ENCODE measurements at places on chromosomes 2 and 18. TPM values are rescaled to one million over a fixed set of nuclear protein-coding genes. Genes with fewer than 3 reads are reported as not detected.

The ANKRD30B gene
- total RNA-seq: 3.3 TPM

The ZEB2 gene
- total RNA-seq: 267 TPM

The CMPK2 gene
- 10.2 TPM for total RNA-seq

The ABCG5 gene
- total RNA-seq: not detected

The GRB14 gene
- total RNA-seq: 15.1 TPM

The DAW1 gene
- 1.2 TPM for total RNA-seq

The PDE11A gene
- 1.2 TPM for total RNA-seq

The TBR1 gene
- 73.8 TPM for total RNA-seq

The TGFA gene
- total RNA-seq: 14.3 TPM

The ANKRD30BL gene
- 12.6 TPM for total RNA-seq

The AQP12B gene
- total RNA-seq: not detected

GRCh38 chr2:85119900-85120299 lies 13.3 kb upstream of the TCF7L1 start:
- DNase-seq: no peak

- DNase-seq: no peak
These were observed 59.8 kb upstream of the PELI1 start for GRCh38 chr2:64203858-64204632.

- DNase-seq: no peak
These were observed 83.5 kb upstream of the DTNA start for GRCh38 chr18:34626404-34627136.

DNA sequence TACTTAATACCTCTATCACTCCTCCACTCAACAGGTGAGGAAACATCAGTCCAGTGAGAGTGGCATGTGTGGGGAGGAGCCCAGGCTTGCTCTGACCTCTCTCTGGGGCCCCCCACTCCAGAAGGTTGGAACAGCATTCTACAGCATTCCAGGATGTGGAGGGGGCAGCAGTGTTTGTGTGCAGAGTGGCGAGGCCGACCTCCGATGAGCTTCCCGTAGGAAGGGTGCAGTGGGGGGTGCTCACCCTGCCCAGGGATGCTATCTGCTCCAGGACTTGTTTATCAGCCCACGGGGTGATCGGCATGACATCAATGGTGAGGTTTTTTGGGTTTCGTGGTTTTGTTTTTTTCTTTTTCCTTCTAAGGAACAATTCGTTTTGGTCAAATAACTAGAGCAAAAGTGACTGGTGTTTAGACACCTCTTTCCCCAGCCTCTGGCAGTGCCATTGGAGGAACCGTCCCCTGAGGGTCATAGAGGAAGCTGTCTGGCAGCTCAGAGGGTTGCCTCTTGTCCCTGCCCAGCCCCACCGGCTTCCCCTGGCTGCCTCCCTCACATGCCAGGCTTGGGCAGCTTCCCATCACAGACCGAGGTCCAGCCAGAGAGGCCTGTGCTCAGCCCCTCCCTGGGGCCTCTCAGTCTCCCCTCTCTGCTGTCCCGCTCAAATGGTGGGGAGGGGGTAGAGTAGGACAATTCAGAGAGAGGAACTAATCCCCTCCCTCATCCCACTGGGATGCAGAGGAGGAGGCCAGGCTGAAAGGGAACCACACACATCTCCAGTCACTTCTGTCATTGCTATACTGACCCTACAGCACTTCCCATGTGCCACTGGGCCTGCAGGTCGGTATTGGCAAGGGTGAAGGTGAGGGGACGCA lies 96.5 kb downstream of the ZFP36L2 start:
- no peak for DNase-seq

DNA sequence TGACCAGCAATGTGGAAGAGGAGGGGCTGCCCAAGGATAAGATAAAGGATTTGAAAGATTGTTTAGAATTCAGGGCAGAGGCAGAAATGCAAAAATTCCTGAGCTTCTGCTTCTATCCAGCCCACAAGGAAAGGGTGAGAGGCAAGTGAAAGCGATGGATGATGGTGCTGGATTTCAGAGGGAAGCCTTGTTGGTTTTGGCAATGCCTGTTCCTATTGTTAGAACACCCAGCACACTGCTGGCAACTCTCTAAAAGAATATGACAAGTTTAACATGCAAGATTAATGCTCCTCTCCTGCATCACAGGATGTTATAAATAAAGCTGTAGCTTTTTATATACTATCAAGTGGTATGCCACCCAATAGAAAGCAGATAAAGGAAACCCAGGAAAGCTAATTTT lies 92.6 kb downstream of the ZNF385B start:
- no peak for DNase-seq

- no peak for DNase-seq
These were observed 1.5 kb upstream of the GEMIN6 start for GRCh38 chr2:38776531-38776930.

DNA sequence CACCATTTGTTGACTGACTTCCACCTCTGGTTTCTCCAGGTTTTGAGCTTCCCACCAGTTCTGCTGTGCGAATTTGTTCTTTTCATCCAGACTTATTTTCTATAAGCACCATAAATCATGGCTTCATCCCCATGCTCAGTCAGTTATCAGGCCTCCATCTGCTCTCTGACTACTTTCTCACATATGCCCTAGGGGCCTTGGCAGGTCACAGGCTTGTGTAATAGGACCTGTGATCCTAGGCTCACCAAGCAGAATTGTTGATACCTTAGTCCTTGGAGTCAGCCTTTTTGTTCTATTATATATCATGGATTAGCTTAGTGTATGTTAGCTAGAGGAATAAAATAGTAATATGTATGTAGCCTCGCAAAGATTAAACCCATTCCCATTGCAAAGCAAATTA lies 284.2 kb upstream of the TANK start:
- no peak for DNase-seq

DNA sequence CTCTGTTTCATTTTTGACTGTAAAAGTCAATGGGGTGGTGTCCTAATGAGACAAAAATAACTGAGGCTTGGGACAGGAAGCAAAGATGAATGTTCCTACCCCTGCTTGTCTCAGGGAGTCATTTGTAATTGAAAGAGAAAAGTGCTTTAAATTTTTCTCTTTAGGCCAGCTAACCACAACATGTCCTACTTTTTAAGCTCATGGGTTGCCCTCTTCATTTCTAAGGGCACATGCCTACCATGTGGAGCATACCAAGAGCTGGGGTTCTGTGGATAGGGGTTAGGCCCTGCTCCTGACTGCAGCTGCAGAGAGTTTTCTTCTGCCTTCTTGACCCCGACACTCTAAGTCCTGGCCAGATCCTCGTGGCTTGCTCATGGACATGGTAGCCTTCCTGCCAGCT lies 96.8 kb upstream of the ARL4C start:
- DNase-seq: no peak

DNA sequence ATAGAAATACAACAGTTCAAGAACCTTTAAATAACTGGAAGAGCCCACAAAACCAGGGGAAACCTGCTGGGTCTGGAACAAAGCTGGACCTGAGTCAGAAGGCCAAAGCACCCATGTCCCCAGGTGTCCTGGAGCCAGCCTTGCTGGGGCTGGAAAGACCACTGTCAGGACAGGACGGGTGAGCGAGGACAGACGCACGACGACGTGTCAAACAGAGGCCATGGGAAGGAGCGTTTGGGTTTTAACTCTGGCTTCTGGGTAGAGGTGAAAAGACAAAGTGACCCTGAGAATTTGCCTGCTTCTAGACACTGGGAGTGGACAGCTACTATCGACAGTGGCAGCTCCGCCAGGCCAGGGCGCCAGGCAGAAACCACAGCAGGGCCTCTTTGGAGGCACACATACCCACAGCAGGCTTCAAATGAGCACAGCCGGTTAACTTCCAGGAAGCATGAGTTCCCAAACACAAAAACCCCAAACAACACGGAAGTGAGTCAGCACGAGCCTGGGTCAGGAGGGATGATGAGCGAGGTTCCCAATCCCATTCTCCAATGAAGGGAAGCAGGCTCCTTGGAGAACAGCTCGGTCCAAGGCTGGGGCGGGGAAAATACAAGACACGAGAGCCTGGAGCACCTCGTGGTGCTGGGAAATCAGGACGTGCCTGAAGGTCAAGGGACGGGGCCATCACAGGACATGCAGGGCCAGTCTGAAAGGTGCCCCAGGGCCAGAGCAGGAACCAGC lies 208.0 kb downstream of the TWIST2 start:
- DNase-seq: no peak

- DNase-seq: no peak
These were observed 11.5 kb upstream of the ASB1 start for GRCh38 chr2:238415036-238415764.

- peak; percentile 13 for DNase-seq
These were observed 881.3 kb downstream of the LRRTM4 start for GRCh38 chr2:76640905-76641304.

- DNase-seq: no peak
These were observed 119.5 kb downstream of the LIPG start for GRCh38 chr18:49681387-49681786.

DNA sequence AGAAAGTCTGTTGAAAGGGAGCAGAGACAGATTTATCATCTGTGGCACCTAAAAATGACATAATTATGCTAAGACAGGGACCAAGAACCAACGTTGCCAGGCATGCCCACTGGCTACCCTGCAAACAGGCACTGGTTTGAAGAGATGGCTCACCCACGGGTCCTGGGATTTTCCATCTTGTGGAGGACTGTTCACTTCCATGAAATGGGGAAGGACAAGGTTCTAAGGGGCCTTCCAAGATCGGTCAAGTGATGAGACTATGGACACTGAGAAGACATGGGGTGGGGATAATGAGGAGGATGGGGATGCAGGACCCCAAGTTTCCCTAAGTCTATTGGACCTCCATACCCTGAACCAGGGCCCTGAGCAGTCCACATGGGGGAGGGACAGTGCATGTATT lies 18.9 kb downstream of the LGALSL start:
- DNase-seq: no peak

DNA sequence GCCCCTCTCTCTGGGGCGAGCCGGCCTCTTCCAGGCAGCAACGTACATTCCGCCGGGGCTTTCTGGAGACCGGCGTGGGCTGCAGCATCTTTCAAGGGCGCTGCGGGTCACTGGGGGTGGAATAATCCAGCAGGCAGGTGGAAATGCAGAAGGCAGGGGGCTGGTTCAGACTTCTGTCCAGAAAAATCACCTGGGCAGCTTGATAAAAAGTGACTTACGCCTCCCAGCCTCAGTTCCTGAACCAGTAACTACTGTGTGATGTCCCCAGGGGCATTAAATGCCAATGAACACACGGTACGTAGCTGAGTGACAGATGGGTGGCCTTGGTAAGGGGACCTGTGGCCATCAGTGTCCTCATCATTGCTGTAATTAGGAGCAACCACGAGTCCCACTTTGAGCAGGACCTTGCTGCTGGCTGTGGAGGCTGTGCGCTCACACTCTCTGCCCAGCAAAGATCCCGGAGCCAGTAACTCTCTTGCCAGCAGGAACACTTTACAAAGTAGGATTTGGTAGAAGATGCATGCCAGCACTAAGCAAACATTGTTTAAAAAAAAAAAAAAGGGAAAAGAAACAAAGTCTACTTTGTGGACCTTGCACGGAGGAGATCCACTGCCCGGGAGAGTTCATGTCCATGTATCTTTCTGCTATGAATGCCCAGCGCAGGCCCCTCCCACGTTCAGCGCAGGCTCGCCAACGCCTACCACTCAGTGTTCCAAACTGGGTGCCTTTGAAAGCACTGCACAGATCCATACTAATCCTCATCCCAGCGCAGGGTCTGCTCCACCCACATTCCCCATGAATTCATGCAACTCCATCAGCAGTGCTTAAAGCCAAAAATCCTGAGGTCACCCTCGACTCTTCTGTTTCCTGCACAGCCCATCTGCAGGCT lies 177.3 kb downstream of the HDAC4 start:
- no peak for DNase-seq

- no peak for DNase-seq
These were observed 71.3 kb downstream of the FAM228A start for GRCh38 chr2:24245986-24246776.

GRCh38 chr2:165016772-165017411 lies 61.6 kb upstream of the SLC38A11 start:
- peak; percentile 32 for DNase-seq

DNA sequence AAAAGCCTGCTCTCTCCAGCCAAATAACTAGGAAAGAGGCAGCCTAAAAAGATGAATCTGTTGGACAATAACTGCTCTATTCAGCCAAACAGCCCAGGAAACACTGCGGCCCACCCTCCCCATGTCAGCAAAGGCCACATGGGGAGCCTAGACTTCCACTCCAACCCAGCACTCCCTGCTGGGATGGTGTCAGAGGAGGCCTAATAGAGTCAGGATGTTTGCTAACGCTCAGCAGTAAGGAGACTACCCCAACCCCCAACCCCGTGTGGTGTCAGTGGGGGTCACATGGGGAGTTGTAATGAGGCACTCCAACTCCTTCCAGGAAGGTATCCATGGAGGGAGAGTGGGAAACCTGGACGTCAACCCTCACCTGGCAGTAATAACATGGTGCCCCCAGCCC lies 41.6 kb downstream of the ZBTB7C start:
- DNase-seq: no peak

DNA sequence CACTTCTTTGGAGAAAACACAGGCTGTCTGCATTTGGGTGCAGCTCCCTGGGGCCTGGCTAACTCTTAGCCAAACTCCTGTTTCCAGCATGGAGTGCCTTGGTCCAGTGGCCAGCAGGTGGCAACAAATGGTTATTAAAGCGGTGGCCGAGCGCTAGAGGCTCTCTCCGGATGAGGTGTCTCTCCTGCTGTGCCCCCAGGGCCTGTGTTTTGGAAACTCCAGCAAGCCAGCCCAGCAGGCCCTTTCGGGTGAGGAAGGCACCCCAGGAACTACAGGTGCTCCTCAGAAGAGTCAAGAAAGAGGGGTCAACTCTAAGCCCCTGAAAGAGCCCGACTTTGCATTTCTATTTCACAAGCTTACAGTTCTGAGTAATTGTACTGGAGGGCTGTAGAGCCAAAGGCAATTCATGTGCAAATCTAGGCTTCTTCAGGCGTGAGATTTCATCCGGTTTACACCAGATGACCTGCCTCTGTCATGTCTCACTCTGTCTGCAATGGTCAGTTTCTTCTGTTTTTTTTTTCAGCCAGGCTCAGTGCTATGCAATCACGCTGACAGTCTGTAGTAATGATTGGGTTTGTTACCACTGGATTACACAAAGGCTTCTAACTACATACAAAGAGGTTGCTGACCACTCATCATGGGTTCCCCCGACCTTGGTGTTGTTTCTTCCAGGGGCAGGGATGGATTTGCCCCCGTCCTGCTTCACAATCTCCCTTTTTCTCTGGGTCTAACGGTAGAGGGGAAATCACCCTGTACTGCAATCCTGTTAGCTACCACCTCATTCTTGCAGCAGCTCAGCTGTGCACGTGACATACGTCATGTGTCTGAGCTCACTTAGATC lies 7.6 kb upstream of the CHRNA1 start:
- DNase-seq: peak; percentile 47

DNA sequence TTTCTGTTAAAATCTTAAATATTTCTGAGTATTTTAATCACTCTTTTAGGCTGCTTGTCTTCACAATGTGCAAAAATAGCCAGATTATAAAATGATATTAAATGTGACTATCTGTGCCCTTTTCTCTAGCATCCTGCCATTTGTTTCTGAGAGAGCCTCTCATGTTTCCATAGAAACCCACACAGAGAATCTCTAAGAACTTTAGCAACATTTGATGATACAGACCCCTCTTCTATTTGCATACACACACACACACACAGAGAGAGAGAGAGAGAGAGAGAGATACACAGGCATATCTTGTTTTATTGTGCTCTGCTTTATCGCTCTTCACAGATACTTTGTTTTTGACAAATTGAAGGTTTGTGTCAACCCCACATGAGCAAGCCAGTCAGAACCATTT lies 134.5 kb upstream of the DDX18 start:
- no peak for DNase-seq

- no peak for DNase-seq
These were observed 495.6 kb downstream of the NYAP2 start for GRCh38 chr2:225895126-225895525.

- DNase-seq: no peak
These were observed 87.5 kb upstream of the KCNE4 start for GRCh38 chr2:222964376-222965031.

GRCh38 chr2:19425419-19425818 lies 67.0 kb upstream of the OSR1 start:
- no peak for DNase-seq

Measured in frontal cortex (tissue), 4 donors.